ENCODE measurements at places on chromosomes 12 and 14. TPM values are rescaled to one million over a fixed set of nuclear protein-coding genes. Genes with fewer than 3 reads are reported as not detected.
A peak's percentile ranks its signal among the peaks of the same experiment; 100 is the strongest.

GRCh38 chr12:120680165-120680738, 6.7 kb upstream of the MLEC start:
- H3K4me1 ChIP-seq = peaks cover 15% of the 10 kb centered on the region
- no peak overlapping the region for H3K4me3 ChIP-seq
- DNase-seq = no peak
- H3K27ac ChIP-seq = no peak overlapping the region

GRCh38 chr14:59182641-59183040, 5.8 kb upstream of the DAAM1 start:
- no peaks in the 10 kb centered on the region for H3K27me3 ChIP-seq
- H3K36me3 ChIP-seq = no peaks in the 10 kb centered on the region
- no peak overlapping the region for H3K4me3 ChIP-seq
- H3K27ac ChIP-seq = no peak overlapping the region
- peaks cover 5% of the 10 kb centered on the region for H3K4me1 ChIP-seq

DNA sequence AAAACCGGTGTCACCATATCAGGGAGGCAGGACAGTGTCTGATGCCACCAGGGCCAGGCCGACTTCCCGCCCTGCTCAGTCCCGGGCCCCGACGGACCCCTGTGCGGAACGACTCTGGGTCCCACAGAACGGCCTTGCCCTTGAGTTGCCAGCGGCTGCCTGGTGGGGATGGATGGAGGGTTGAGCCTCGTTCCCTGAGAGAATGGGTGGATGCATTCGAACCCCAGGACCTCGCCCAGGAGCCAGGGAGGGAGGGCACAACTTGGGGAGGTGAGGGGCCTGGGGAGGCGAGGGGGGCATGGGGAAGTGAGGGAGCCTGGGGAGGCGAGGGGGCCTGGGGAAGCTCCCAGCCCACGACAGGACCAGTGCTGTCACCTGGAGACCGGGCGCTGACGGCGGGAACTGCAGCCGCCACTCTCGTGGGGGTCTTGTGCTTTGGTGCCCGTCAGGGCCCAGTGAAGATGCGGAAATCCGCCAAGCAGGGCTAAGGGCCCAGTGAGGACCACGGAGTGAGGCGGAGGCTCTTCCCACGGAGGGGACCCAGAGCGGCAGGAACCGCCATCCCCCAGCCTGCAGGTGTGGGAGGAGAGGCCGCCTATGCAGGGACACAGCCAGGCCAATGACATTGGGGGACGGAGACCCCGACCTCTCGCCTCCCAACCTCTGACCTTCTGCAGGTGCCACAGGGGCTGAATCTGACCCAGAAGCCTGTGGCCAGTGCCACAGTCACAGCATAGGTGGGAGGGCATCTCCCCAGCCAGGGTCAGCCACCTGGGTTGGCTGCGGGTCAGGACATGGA, 74.4 kb upstream of the GALNT9 start:
- H3K4me3 ChIP-seq = no peak overlapping the region
- H3K4me1 ChIP-seq = no peaks in the 10 kb centered on the region
- H3K36me3 ChIP-seq = no peaks in the 10 kb centered on the region

- no peak for DNase-seq
- H3K4me3 ChIP-seq = no peak overlapping the region
- H3K27me3 ChIP-seq = no peaks in the 10 kb centered on the region
Measured at GRCh38 chr12:111692575-111693210, 6.8 kb downstream of the ACAD10 start.

GRCh38 chr12:76936275-76937193, 57.7 kb upstream of the CSRP2 start:
- no peak overlapping the region for H3K4me3 ChIP-seq
- H3K27ac ChIP-seq = no peak overlapping the region
- no peaks in the 10 kb centered on the region for H3K36me3 ChIP-seq
- DNase-seq = no peak

DNA sequence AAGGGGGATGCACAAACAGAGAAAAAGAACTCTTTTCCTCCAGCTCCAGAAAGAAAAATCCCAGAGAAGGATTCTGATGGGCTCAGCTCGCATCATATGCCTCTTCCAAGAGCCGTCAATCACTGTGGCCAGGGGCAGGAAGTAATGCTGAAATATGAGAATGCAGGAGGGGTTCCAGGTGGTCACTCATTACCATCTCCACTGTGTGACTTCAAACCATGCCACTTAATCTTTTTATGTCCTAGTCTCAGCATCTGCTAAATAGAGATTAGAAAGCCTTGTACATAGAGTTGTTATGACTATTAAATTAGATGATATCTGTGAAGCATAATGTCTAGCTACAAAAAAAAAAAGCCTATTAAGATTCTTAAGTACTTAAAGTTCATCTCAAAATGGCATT, 65.6 kb upstream of the FICD start:
- H3K27me3 ChIP-seq = peaks cover 3% of the 10 kb centered on the region
- H3K36me3 ChIP-seq = no peaks in the 10 kb centered on the region
- DNase-seq = no peak
- no peaks in the 10 kb centered on the region for H3K4me1 ChIP-seq
- no peak overlapping the region for H3K4me3 ChIP-seq

DNA sequence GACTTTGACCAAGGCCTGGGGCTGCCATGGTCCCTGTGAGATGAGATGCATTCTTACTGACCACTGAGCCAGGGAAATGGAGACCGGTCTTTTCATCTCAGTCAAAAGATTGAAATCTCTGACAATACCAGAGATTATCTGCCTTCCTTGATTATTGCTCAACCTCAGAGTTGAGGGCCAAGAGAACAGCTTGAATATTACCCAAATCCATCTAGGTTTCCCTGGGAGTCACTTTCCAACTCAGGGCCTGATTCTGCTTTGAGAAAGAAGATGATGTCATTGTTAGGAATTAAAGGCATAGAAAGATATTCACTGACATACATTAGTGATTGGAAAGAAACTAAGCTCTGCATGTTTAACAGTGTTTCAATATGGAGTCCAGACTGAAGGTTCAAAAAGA, 515.9 kb upstream of the TBX3 start:
- DNase-seq = no peak
- no peaks in the 10 kb centered on the region for H3K4me1 ChIP-seq
- H3K27me3 ChIP-seq = no peaks in the 10 kb centered on the region
- no peaks in the 10 kb centered on the region for H3K36me3 ChIP-seq
- no peak overlapping the region for H3K4me3 ChIP-seq

DNA sequence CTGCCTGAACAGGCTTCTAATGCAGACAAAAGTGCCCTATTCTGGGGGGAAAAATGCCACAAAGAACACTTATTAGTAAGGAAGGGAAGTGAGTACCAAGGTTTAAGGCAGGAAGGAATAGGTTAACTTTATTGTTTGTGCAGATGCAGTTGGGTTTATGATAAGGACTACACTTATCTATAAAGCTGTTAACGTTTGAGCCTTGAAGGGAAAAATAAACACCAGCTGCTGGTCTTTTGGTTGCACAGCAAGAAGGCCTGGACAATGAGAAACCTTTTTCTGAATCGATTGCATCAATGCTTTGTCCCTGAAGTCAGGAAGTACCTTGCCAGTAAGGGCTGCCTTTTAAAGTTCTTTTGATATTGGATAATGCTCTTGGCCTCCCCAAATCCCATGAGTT, 407.8 kb downstream of the ATP23 start:
- no peak for DNase-seq
- no peaks in the 10 kb centered on the region for H3K4me1 ChIP-seq
- no peaks in the 10 kb centered on the region for H3K27me3 ChIP-seq
- H3K27ac ChIP-seq = no peak overlapping the region
- no peaks in the 10 kb centered on the region for H3K36me3 ChIP-seq
- no peak overlapping the region for H3K4me3 ChIP-seq

DNA sequence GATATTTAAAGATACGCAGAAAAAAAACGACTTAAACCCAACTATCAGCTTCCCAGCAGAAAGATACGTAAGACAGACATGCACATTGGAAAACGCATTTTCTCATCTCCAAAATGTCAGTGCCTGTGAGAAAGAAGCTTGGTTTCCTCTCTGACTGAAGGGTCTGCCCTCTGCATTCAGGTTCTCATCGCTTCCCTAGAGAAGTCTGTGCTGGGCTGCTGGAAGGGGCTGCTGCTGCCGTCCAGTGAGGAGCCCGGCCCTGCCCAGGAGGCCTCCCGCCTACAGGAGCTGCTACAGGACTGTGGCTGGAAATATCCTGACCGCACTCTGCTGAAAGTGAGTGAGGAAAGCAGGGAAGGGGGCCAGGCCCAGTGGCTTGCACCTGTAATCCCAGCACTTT, 4.7 kb upstream of the PFDN5 start:
- no peaks in the 10 kb centered on the region for H3K27me3 ChIP-seq
- peaks cover 6% of the 10 kb centered on the region for H3K4me1 ChIP-seq
- H3K27ac ChIP-seq = no peak overlapping the region
- no peak for DNase-seq

GRCh38 chr14:61928701-61929100, 166.5 kb downstream of the SNAPC1 start:
- no peak overlapping the region for H3K4me3 ChIP-seq
- H3K27ac ChIP-seq = no peak overlapping the region
- H3K4me1 ChIP-seq = no peaks in the 10 kb centered on the region
- no peak for DNase-seq

GRCh38 chr14:48925184-48925583, 661.0 kb downstream of the RPS29 start:
- no peaks in the 10 kb centered on the region for H3K4me1 ChIP-seq
- H3K27ac ChIP-seq = no peak overlapping the region
- DNase-seq = no peak
- H3K27me3 ChIP-seq = no peaks in the 10 kb centered on the region
- H3K36me3 ChIP-seq = no peaks in the 10 kb centered on the region
- H3K4me3 ChIP-seq = no peak overlapping the region

DNA sequence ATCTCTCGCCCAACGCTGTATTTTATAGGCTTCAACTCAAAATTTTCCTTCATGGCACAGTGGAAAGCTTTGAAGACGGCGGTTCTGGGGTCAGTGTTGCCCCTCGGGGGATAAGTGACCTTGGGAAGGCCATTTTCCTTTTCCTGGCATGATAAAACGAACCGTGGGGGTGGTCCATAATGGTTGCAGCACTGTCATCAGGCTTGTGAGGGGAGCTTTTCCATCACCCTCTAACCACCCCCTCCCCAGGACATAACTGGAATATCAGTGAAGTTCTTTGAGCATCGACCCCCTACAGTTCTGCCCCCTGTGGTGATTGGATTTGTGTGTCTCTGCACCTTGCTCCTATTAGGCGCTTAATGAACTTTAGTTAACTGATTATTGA, 16.0 kb downstream of the FOS start:
- H3K4me3 ChIP-seq = peak overlapping the region; percentile 38
- H3K27me3 ChIP-seq = no peaks in the 10 kb centered on the region
- peak overlapping the region; percentile 99 for H3K27ac ChIP-seq

Gene FLVCR2
- total RNA-seq = 18.6 TPM

Gene NTN4
- 44.7 TPM for total RNA-seq

Gene NAB2
- 36.0 TPM for total RNA-seq

Gene RERG
- 45.4 TPM for total RNA-seq

Gene KCTD10
- 36.5 TPM for total RNA-seq

Gene C1QL4
- not detected for total RNA-seq

Gene TAS2R19
- 3.8 TPM for total RNA-seq

Measured in adrenal gland (tissue), 19 donors.